ENCODE measurements at places on chromosomes 6 and 20. TPM values are rescaled to one million over a fixed set of nuclear protein-coding genes. Genes with fewer than 3 reads are reported as not detected.

Gene APOM
- total RNA-seq = 1.8 TPM

Gene TRDN
- not detected for total RNA-seq

Gene ETV7
- not detected for total RNA-seq

Gene TMEM170B
- 1.0 TPM for total RNA-seq

Gene TDP2
- total RNA-seq = 20.2 TPM

Gene SSTR4
- total RNA-seq = not detected

Gene TNFRSF6B
- total RNA-seq = 1.3 TPM

GRCh38 chr20:57869951-57870315, 160.1 kb upstream of the PMEPA1 start:
- DNase-seq = no peak

GRCh38 chr20:7829776-7830175, 110.5 kb downstream of the HAO1 start:
- DNase-seq = no peak

DNA sequence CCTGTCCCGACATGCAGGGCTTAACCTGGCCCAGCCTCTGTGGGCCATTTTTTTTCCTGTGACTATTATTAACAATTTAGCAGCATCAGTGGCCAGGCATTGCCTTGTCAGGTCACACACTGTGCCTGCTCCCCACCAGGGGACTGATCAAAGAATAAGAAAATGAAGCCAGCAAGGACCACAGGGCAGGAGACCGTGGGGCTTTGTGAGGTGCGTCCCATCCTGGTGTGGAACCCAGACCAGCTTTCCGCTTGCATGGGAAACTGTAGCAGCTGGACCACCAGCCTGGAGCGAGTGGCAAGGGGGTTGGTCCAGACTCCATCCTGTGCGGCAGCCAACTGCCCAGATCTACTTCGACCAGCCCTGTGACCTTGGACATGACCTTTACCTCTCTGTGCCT, 218.3 kb downstream of the ANKRD60 start:
- no peak for DNase-seq

DNA sequence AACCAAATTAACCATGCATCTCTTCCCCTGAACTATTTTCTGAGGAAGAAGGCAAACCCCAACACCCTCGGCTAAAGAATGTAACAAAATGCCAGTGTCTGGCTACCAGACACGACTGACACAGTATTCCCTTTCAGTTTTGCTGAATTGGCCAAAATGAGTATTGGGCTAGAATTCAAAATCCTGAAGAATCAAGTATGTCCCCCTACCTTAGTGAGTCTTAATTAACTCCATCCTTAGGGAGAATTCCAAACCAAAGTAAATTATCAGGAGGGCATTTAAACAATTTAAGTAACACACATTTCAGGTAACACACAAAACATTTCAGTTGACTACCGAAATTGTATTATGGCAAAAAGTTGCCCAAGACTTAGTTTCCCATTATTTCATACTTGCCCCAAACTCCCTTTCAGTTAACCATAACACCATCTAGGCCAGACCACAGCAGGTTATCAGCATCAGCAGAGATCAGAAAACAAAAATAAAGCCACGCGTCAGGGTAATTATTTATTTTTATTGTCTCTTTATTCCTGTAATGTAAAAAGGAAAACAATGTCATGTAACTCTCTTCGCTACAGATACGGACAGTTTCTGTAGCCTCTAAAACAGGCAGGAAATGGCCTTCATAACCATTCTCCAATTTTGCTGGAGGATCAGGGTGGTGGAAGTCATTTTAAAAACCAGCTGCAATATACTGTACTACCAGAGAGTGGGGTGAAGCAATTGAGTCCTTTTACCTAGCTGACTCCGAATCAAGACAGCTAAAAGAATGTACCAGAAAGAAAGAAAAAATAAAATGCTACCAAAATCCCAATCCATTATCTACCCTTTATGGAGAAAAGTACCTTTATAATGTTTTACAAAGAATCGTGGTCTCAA, 1.9 kb downstream of the SNX5 start:
- peak; percentile 50 for DNase-seq

DNA sequence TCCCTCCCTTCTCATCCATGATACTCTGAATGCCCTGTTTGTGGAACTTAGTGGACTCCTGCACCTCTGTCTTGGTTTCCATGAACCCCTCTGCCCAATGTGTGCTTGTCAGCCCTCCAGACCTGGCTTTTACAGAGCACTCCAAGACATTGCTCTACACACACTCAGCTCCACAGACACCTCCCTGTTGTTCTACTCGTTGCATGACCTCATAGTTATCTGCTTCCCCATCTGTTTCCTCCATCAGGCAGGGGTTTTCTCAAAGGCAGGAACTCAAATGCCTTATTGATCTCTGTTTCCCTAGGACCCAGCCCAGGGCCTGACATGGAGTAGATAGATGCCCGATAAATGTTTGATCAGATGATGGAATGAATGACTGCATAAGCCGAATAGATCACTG, 13.3 kb downstream of the PLCG1 start:
- DNase-seq = no peak
